ENCODE measurements at places on chromosomes 12 and 14. TPM values are rescaled to one million over a fixed set of nuclear protein-coding genes. Genes with fewer than 3 reads are reported as not detected.

ADAM21 gene
- not detected for total RNA-seq

KLRD1 gene
- 0.04 TPM for total RNA-seq

CIDEB gene
- total RNA-seq = 1.6 TPM

PLCZ1 gene
- total RNA-seq = not detected

IL22 gene
- not detected for total RNA-seq

PLD4 gene
- total RNA-seq = 3.7 TPM

SRRM4 gene
- not detected for total RNA-seq

CFAP54 gene
- not detected for total RNA-seq

TEAD4 gene
- not detected for total RNA-seq

MAP3K9 gene
- total RNA-seq = 6.4 TPM

TRIM9 gene
- 4.7 TPM for total RNA-seq

PRB2 gene
- not detected for total RNA-seq

KRAS gene
- 39.1 TPM for total RNA-seq

OTUB2 gene
- 0.48 TPM for total RNA-seq

IKZF4 gene
- total RNA-seq = 8.8 TPM

OR4E2 gene
- not detected for total RNA-seq

RIPK3 gene
- 18.8 TPM for total RNA-seq

OASL gene
- total RNA-seq = not detected

SDR9C7 gene
- total RNA-seq = not detected

CLEC4D gene
- not detected for total RNA-seq

ABCC9 gene
- total RNA-seq = not detected

ADCY4 gene
- total RNA-seq = 3.4 TPM

RDH5 gene
- total RNA-seq = 19.6 TPM

SLC17A8 gene
- total RNA-seq = not detected

GZMH gene
- not detected for total RNA-seq

GPRC5A gene
- 0.25 TPM for total RNA-seq

SPX gene
- total RNA-seq = 1.2 TPM

SUOX gene
- 7.4 TPM for total RNA-seq

NOS1 gene
- not detected for total RNA-seq

HECTD1 gene
- total RNA-seq = 127 TPM

ACAD10 gene
- total RNA-seq = 33.1 TPM

ZNF641 gene
- 11.1 TPM for total RNA-seq

METTL17 gene
- 105 TPM for total RNA-seq

CRIP1 gene
- not detected for total RNA-seq

LBHD2 gene
- total RNA-seq = not detected

LYSET gene
- total RNA-seq = 19.7 TPM

SLC6A13 gene
- not detected for total RNA-seq

CEBPE gene
- total RNA-seq = 2.2 TPM

FBRSL1 gene
- total RNA-seq = 87.8 TPM

AKAP5 gene
- total RNA-seq = 0.57 TPM

HVCN1 gene
- 4.5 TPM for total RNA-seq

NPAS3 gene
- total RNA-seq = not detected

KCNC2 gene
- total RNA-seq = not detected
